ENCODE measurements at places on chromosomes 7 and 10. TPM values are rescaled to one million over a fixed set of nuclear protein-coding genes. Genes with fewer than 3 reads are reported as not detected.

Gene NUB1
- 50.5 TPM for total RNA-seq

Gene LIPK
- not detected for total RNA-seq

Gene TMEM270
- 0.72 TPM for total RNA-seq

Gene CASP2
- total RNA-seq, result 47.4 TPM

Gene GRID1
- total RNA-seq, result 2.3 TPM

Gene ABCB4
- 0.18 TPM for total RNA-seq

- no peaks in the 10 kb centered on the region for H3K27me3 ChIP-seq
- peaks cover 6% of the 10 kb centered on the region for H3K36me3 ChIP-seq
- peak overlapping the region; percentile 0 for H3K27ac ChIP-seq
- peaks cover 15% of the 10 kb centered on the region for H3K4me1 ChIP-seq
These were observed 16.9 kb downstream of the CAMK2G start for GRCh38 chr10:73857446-73857845.

- DNase-seq, result peak; percentile 35
- no peak overlapping the region for H3K4me3 ChIP-seq
- peak overlapping the region; percentile 36 for H3K27ac ChIP-seq
- H3K4me1 ChIP-seq, result peaks cover 14% of the 10 kb centered on the region
- H3K27me3 ChIP-seq, result no peaks in the 10 kb centered on the region
These were observed 115.8 kb downstream of the THSD7A start for GRCh38 chr7:11716185-11716584.

GRCh38 chr10:59904426-59905065 lies 1.8 kb downstream of the CCDC6 start:
- no peak for DNase-seq
- H3K4me3 ChIP-seq, result peak overlapping the region; percentile 91
- H3K4me1 ChIP-seq, result peaks cover 35% of the 10 kb centered on the region
- no peaks in the 10 kb centered on the region for H3K27me3 ChIP-seq

- H3K4me1 ChIP-seq, result no peaks in the 10 kb centered on the region
These were observed 19.7 kb upstream of the CCDC6 start for GRCh38 chr10:59926086-59926485.

GRCh38 chr7:96017877-96018276 lies 245.5 kb downstream of the DYNC1I1 start:
- H3K4me1 ChIP-seq, result no peaks in the 10 kb centered on the region
- H3K36me3 ChIP-seq, result no peaks in the 10 kb centered on the region
- H3K4me3 ChIP-seq, result no peak overlapping the region
- DNase-seq, result no peak

DNA sequence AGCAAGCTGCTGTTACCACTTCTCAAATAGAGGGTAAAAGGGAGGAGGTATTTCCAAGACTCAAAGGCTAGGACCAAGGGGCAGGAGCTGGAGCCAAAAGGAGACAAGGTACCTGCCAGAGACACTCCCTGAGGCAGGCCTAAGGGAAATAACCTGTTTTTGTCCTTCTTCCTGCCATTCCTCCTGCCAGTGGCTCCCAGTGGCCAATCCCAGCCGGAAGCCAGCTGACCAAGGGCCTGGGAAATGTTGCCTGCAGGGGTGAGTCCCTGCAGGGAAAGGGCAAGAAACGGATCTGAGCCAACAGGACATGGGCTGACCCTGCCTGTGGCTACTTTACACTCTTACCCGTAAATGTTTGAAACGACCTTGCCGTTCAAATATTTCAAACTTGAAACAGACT lies 3.5 kb downstream of the CYTH3 start:
- no peak overlapping the region for H3K4me3 ChIP-seq
- H3K27me3 ChIP-seq, result no peaks in the 10 kb centered on the region
- H3K4me1 ChIP-seq, result peaks cover 32% of the 10 kb centered on the region
- peak overlapping the region; percentile 13 for H3K27ac ChIP-seq
- no peaks in the 10 kb centered on the region for H3K36me3 ChIP-seq

DNA sequence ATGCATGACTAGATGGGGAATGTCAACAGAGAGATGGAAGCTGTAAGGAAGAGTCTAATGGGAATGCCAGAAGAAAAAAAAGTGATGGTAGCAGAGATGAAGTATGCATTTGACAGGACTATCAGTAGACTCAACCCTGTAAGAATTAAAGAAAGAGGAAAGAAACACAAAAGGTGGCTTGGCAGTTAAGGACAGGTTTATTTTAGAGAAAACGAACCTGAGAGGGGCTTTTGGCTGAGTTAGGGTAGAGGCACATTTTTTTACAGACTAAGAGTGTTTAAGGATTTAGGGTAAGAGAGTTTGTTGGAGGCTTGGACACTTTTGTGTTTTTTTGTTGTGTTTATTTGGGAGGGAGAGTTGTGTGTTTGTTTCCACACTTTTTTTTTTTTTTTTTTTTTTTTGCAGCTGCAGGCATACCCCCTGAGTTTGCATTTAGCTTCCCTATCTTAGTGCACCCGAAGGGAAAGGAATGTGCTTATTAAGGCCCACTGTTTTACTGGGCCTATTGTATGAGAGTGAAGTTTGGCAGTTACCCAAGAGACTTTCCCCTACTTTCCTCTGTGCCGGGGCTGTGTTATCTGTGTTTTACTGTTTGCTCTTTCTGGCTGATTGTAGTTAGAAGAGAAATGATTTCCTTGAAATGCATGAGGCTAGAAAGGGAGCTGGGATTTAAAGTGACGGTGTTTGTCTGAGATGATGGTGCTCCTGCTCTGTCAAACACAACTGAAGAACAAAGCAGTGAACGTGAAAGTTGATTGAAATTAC lies 32.0 kb downstream of the NPVF start:
- no peak overlapping the region for H3K27ac ChIP-seq
- H3K36me3 ChIP-seq, result no peaks in the 10 kb centered on the region
- no peak overlapping the region for H3K4me3 ChIP-seq
